Activated gamma-delta T cell treated with anti-CD3 and anti-CD28 coated beads, Interleukin-2, amount 50 U/mL, for 16 hours (primary cell): ENCODE measurements at places on chromosomes 2 and 18.

DNA sequence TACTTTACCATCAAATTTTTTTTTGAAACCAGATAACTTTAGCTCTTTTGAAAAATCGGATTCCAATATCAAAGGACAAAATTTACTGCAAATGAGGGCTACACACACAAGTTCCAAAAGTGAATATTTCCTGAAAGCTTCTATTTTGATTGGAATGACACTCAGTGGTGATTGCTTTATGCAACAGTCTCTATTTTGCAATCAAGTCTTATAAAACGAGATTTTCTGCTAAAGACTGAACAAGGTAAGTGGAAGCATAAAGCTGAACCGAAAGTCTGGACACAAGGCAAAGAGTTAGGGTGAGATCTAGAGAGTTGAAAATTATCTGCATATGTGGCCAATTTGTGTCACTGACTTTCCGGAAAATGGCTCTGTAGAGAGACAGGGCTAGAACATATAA, 145.0 kb upstream of the OSR1 start:
- no peak for DNase-seq

DNA sequence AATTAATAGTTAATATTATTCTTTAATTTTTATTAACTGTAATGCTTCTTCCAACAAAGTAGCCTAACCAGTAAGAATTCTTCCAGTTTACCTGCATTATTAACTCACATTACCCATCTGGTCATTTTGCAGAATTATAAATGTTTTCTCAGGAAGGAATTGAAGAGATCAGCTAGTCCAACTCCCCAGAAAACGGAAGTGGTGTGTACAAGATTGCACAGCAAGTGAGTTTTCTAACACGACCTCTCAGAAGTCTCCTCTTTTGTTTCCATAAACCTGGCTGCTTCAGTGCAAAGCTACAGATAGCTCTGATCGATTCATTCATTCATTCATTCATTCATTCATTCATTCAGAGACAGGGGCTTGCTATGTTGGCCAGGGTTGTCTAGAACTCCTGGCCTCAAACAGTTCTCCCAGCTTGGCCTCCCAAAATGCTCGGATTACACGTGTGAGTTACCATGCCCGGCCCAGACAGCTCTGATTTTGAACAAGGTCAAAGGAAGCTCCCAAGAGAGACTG, 128.8 kb upstream of the REV1 start:
- DNase-seq: no peak

DNA sequence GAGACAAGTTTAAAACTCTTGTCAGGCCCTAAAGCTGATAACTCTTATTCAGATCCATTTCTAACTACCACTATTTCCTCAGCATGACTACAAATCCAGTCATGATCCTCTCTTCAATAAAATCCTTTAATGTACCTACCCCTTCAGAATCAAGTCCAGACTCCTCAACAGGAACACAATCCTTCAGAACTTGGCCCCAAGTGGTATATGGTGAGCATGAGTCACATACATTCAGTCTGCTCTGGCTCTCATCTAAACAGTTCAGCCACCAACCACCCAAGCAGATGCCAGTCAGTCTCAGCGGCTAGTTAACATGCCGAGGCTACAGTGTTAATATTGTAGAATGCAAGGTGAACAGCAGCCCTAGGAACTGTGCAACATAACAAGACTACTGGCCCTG, 9.7 kb downstream of the LMAN2L start:
- DNase-seq: no peak

DNA sequence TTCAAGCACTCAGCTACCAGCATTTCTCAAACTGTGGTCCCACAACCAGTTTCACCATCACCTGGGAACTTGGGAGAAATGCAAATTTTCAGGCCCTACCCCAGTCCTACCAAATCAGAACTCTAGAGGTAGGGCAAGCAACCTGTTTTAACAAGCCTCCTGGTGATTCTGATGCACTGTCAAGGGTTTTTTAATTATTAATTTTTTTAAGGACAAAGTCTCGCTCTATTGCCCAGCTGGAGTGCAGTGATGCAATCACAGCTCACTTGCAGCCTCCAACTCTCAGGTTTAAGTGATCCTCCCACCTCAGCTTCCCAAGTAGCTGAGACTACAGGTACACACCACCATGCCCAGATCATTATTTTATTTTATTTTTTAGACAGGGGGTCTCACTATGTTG, 7.8 kb downstream of the ACMSD start:
- DNase-seq: no peak

- no peak for DNase-seq
Measured at GRCh38 chr2:236857246-236857645, 228.4 kb upstream of the COPS8 start.
